Head of caudate nucleus (tissue), 42 donors: ENCODE measurements at places on chromosomes 1 and 21.

DNA sequence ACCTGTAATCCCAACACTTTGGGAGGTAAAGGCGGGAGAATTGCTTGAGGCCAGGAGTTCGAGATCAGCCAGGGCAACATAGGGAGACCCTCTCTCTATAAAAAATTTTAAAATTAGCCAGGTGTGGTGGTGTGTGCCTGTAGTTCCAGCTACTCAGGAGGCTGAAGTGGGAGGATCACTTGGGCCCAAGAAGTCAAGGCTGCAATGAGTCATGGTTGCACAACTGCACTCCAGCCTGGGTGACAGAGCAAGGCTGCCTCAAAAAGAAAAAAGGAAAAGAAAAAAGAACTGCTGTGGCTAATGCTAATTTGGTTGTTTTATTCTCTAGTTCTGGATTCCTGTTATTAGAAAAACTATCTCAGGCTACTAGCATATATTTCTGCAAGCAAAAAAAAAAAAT, 29.8 kb downstream of the DBT start:
- no peak for DNase-seq

- no peak for DNase-seq
Observed at GRCh38 chr1:3319874-3320245, 134.6 kb upstream of the ARHGEF16 start.

GRCh38 chr1:64090436-64090835, 113.0 kb upstream of the UBE2U start:
- no peak for DNase-seq

GRCh38 chr1:246398126-246398813, 108.8 kb downstream of the SMYD3 start:
- no peak for DNase-seq

GRCh38 chr21:32545948-32546441, 39.3 kb downstream of the TCP10L start:
- no peak for DNase-seq

DNA sequence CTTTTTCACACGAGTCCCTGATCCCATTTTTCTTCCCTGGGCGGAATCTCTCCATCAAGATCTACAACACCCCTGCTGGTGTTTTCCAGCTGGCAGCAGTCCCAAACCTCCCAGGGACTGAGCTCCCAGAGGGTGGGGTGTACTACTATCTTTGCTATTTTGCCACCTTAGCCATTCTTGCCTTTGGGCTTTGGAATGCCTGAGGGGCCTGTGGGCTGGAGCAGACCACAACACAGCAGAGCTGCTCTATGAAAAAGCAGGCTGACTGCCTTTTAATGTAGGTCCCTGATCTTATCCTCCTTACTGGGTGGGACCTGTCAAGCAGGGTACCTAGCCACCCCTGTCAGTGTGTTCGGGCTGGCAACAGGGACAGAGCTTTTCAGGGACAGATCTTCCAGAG, 91.9 kb downstream of the KCNT2 start:
- no peak for DNase-seq

DNA sequence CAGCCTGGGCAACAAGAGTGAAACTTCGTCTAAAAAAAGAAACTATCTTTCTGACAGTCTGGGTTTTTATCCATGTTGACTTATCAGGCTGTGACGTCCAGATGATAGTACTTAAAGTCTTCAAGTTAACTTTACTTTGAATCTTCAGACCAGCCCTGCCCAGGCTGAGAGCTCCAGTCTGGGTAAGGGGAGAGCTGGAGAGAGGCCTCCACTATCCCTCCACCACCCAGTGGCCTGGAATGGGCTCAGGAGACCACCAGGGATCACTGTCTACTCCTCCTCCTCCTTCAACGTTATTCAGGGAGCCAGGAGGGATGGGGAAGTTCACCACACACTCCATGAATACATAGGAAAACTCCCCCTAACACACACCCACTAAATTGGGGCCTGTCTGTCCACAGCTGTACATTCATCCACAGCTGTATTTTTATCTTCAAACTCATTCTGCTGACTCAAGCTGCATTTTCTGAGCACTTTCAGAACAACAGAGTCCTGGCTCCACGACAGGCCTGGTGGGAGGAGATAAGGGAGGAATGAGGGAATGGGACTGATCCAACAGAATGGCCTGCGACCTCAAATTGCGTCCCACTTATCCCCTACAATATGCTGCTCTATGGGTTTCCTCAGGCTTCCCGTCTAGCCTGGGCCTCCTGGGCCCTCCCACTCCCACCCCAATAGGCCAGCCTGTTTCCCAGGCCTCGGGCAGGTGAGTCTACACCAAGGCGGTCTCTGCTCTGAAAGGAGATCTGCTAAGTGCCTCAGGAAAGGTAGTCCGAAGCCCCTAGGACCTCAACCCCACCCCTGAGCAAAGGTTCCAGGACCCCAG, 1.8 kb downstream of the SLC45A3 start:
- DNase-seq = no peak

DNA sequence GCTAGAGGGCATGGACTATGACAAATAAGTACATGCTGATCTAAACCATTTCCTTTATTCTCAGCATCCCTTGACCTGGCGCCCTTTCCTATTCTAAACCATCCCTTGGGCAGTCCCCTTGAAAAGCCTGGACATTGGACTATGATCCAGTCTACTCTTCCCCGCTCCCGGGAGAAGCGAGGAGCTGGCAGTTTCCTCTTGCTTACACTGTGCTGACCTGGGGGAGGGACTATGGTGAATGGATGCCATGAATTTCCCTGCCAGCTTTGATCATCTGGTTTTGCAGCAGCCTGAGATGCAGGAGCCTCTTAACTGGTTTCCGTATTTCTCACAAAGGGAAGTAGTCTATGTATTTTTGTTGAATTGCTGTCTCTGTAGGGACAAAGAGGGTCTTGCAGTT, 121.7 kb downstream of the KIF26B start:
- DNase-seq = no peak

DNA sequence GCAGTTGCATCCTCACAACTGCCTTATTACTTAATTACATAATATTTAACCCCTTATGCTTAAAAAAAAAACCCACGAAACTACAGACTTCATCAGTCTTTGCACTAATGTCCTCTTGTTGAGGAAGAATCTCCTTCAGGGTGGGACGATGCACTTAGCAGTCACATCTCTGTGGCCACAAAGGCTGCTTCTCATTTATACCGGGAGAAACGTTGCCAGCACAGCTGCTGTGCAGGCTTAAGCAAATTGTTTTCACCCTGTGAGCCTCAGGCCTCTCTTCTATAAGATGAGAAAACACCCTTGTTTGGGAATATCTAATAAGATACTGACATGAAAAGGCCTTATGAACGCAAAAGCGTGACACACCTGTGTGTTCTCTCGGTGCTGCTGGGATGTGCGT, 2.9 kb upstream of the OBSCN start:
- peak; percentile 16 for DNase-seq

GRCh38 chr1:201517631-201518030, 10.7 kb upstream of the CSRP1 start:
- DNase-seq = no peak

- DNase-seq = no peak
Observed at GRCh38 chr1:54108156-54108555, 44.6 kb downstream of the CDCP2 start.

- no peak for DNase-seq
Observed at GRCh38 chr1:154176337-154176736, 15.6 kb downstream of the TPM3 start.

DNA sequence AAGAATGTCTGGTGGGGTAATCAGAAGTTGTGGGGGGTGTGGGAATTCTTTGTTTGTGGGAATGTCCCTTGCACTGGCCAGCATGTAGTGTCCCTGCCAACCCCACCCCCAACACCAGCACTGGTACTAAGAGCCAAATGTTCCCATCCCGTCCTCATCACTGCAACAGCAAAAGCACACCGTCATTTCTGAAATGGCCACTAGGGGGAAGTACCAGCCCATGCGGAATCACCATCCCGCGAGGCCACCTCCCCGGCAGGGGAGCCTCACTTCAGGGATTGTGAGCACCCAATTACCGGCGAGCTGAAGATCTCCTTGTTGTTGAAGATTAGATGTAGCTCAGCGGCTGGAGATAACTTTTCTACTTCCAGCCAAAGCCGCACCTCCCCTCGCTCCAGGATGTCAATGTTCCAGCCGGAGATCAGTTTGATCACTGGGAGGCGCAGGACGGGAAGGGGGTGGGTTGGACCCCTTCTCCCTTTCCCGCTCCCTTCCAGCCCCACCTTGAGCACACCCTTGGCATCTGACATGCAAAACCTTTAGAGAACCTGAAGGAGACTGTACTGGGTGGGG, 41.0 kb downstream of the MYOM3 start:
- DNase-seq = peak; percentile 69

- DNase-seq = no peak
Observed at GRCh38 chr1:218478336-218478735, 133.2 kb downstream of the TGFB2 start.

DNA sequence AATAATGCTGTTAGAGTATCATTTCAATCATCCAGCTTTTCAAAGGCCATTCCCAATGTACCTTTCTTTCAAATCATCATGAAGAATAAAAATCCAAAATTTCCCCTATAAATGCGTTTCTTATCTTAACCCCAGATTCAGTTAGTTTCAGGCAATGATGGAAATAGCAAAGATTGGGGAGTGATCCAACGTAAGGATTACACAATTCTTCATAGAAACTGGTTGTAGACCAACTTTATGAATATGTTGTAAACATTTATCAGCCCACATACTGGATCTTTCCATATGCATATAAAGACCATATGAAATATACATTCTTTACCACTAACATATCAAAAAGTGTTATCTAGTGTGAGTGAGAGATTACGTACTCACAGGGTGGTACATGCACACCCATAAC, 92.7 kb downstream of the ZC3H11B start:
- no peak for DNase-seq

- no peak for DNase-seq
Observed at GRCh38 chr1:207000651-207001291, 30.5 kb upstream of the FCAMR start.

DNA sequence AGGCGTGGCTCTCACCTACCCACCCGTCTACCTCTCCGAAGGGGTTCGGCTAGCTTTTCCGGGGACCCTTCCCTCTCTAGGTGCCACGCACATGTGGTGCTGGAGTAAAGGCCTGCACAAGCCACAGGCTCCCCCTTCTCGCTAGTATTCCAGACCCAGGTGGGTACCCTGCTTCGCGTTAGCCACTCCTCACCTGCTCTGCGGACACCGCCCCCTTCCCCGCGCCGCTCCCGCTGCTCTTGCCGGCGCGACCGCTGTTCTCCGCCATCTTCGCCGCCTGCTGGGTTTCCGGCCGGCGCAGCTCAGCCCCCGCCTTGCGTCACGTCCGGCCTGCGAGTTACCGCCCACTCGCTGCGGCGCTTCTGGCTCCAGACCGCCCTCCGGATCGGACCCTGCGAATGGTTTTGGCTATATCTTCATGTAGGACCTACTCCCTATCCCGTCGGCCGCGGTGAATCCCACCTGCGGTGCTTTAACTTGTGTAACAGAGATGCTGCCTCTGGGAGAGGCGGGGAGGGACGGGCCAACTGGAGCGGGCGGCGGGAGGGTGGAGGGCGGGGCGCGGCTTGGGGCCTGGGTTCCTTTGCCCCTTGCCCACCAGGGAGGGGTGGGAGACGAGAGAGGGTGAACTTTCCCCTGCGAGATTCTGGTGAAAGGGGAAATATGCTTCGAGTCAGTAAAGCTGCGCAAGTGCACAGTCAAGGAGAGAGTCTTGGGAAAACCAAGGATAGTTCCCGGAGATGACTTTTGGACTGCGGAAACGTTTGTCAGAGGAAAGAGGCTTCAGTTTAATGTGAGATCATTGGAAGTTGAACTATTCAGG, at the start of the genes NIT1 and PFDN2:
TSS of gene NIT1 (plus strand) at position 347 of the 823 bp plus-strand sequence. CDS start at position 419, 72 bp downstream.
TSS of gene PFDN2 (minus strand) at position 279 of the 823 bp plus-strand sequence. CDS start at position 268, 11 bp downstream.
- peak; percentile 81 for DNase-seq

DNA sequence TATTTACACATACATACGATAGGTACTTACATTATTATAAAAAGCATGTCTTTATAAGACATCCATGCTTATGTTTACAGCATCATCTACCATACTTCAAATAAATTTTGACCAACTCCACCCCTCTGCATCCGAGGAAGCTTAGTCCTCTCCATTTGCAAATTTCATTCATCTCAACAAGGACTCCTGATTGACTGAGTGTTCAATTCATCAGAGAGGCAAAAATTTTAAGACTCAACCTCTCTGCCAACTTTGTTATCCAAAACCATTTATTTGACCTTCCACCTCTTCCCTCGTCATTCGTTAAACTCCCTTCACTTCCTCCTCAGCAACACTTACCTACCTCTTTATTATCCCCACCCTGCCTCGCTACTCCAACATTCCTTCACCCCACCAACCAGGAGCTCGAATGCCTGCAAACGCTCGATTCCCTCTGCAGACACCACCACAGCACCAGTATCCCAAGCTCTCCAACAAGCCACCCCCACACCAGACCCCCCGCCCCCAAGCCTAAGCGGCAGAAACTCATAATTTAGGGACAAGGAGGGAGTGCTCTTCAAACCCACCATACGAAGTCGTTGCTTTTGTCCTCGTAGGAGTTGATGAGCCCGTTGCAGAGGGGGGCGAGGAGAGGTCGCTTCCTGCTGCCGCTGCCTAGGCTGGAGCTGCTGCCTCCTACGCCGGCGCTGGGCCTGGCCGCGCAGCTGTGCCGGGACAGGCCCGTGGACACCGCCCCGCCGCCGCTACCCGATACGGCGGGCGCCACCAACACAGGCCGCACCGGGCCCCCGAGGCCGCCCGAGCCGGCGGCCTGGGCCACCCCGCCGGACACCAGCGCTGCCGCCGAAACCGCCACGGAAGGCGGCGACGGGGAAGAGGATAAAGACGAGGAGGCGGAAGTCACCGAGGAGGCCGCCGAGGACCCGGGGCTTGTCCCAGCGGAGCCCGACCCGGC, 803 bp downstream of the COP1 start:
- peak; percentile 45 for DNase-seq

DNA sequence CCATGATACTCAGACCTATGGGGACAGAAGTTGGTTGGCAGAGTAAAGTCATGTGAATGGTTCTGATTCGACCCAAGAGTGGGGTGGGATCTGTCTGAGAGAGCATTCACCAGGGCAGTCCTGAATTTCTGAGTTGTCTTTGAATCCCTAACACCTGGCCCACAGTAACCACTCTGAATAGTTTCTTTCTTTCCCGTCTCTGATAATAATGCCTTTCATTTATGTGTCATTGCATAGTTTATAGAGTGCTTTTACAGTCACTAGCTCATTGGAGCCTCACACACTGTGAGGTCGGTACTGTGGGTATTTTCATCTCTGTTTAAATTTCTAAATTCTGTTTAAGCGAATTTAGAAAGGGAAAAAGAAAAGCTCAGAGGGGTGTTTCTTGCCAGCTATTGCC, 147.1 kb downstream of the C1orf21 start:
- DNase-seq = no peak

DNA sequence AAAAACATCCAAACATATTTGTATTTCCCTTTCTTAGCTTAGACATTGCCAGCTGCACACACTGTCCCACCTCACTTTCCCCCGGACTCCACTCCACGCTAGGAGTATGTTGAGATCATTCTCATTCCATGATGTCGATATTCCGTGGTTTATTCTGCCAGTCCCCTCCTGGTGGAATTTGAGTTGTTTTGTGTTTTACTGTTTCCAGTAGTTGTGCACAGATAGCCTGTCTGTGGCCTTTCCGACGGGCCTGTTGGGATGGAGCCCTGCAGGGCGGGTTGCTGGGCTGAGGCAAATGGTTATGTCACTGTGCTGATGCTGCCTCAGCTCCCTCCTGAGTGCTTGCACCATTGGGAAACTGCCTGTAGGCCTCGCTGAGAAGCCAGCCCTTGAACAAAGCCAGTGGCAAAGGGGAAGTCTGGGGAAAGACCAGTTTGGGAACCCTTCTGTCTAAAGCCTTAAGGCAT, 12.8 kb downstream of the TRAPPC10 start:
- DNase-seq = peak; percentile 49

GRCh38 chr1:97145321-97145956, 423.9 kb downstream of the PTBP2 start:
- peak; percentile 75 for DNase-seq
